ENCODE measurements at places on chromosomes 1 and 21.

GRCh38 chr1:181538836-181539235 lies 55.5 kb downstream of the CACNA1E start:
- no peak for DNase-seq

- DNase-seq, result peak; percentile 38
These were observed 10.7 kb downstream of the PIGR start for GRCh38 chr1:206935491-206936067.

DNA sequence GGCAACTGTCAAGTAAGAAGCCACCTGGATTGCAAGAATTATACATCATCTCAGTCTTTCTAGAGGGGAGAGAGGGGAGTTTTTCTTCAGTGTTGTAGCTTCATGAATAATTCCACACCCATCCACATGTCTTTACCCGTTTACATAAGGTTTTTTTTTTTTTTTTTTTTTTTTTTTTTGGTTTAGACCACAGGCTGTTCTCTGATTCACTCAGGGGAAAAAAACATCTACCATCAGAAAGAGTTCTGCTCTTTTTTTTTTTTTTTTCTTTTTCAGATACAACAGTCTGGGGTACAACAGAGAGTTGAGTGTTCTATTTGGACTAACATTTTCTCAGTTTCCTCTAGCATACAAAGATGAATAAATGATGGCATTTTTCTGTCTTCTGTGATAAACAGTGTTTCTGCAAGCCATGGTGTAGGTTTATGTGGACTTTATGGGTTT lies 4.9 kb upstream of the KIF14 start:
- DNase-seq, result peak; percentile 62

- no peak for DNase-seq
These were observed 8.3 kb downstream of the HMGCL start for GRCh38 chr1:23816906-23817305.

DNA sequence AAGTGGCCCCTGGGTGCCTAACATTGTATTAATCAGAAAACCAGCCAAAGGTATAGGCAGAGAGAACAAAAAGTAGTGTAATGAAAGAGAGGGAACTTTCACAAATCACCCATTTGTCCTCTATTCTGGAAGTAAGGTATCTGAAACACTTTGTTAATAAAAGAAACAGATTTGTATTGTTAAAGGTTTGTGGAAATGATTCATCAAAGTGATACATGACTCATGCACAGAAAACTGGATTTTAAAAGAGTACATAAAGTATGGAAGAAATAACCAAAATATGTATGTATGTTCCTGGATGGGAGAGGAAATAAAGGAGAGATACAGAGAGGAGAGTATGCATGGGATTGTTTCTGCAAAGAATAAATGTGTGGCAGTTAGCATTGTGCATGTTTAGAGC lies 126.8 kb downstream of the RGS21 start:
- DNase-seq, result peak; percentile 30

DNA sequence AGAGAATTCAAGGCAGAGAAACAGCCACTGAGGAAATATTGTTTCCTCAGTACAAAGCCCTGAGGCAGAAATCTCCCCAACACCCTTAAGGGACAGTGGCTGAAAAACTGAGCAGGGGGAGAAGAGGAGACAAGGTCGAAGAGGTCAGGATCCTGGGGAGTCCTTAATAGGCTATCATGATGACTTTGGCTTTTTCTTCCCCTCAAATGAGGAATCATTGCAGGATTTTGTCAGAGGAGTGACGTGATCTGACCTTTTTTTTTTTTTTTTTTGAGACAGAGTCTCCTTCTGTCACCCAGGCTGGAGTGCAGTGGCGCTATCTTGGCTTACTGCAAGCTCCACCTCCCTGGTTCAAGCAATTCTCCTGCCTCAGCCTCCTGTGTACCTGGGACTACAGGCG lies 10.2 kb downstream of the MAP7D1 start:
- DNase-seq, result no peak

GRCh38 chr1:12186679-12186985 lies 19.8 kb downstream of the TNFRSF1B start:
- no peak for DNase-seq

DNA sequence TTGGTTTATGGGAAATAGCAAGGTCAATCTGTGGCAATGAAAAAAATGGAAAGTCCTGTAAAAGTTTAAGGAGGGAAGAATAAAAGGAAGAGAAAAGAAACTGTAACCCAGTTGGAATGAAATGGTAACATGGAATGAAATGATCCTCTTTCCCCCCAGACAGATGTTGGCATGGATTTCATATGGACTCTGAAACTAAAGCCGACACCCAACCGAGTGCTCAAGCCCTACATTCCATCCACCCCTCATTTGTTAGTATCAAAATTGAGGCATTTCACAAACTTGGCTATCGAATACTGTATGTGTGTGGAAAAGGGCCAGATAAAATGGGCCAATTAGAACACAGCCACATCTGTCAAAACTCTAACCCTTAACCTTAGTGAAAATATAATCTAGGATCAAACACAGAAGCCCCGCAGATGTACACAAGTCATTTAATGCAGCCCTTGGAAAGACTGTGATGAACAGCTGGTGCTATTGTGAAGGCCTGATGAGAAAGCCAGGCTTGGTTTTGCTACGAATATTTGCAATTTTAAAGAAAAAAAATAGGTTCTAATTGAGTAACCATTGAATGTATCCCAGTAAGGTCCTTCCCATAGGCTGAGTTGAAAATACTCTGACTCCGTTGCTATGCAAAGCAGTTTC lies 72.6 kb upstream of the RGL1 start:
- no peak for DNase-seq

- no peak for DNase-seq
These were observed 17.5 kb upstream of the TTC22 start for GRCh38 chr1:54818461-54819194.

- no peak for DNase-seq
These were observed 18.9 kb downstream of the LDLRAP1 start for GRCh38 chr1:25562101-25562927.

DNA sequence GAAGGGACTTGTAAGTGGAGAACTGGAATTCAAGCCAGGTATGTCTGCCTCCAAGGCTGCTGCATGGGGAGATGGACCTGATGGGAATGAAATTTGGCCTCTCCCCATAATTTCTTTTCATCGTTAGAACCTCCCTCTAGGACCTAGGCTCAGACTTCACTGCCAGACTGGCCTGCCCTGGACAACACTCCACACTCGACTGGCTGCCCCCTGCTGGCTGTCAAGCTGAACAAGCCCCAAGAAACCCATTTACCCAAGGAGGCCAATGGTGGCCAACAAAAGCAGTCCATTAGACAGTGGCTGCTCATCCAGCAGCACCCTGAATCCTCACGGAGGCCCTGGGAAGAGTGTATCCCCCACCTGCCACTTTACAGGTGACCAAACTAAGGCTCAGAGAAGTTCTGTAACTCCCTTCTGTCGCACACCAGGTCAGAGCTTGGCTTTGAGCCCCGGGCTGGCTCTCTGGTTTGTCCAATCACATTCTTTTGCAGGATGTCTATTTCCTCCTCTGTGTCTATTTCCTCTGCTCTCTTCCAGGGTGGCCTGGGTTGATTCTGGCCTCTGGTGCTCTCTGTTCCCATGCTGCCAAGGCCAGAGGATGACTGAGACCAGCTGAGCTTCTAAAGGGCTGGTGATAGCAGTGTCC lies 3.8 kb downstream of the RNF186 start:
- DNase-seq, result peak; percentile 48

DNA sequence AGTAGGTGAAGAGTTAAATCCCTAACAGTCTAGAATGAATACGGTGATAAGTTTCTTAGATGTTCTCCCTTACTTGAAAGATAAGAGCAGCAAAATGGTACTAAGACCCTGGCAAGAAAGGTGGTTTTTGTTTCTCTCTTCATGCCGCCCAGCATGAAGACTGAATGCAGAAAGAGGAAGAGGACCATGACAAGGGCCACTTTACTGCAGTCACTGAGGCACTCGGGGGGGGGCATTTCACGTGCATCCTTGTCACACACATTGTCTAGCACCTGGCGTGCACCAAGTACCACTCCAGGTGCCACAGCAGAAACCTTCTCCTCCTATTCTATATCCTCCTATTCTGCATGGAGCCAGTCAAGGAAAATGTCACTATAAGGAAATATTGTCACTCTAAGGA lies 222.0 kb downstream of the TOMM20 start:
- DNase-seq, result no peak

- DNase-seq, result no peak
These were observed 9.4 kb downstream of the POFUT2 start for GRCh38 chr21:45278156-45278911.

- no peak for DNase-seq
These were observed 205.8 kb downstream of the PLA2G4A start for GRCh38 chr1:187034501-187034900.

- DNase-seq, result no peak
These were observed 107.8 kb downstream of the TMEM53 start for GRCh38 chr1:44566281-44567046.

DNA sequence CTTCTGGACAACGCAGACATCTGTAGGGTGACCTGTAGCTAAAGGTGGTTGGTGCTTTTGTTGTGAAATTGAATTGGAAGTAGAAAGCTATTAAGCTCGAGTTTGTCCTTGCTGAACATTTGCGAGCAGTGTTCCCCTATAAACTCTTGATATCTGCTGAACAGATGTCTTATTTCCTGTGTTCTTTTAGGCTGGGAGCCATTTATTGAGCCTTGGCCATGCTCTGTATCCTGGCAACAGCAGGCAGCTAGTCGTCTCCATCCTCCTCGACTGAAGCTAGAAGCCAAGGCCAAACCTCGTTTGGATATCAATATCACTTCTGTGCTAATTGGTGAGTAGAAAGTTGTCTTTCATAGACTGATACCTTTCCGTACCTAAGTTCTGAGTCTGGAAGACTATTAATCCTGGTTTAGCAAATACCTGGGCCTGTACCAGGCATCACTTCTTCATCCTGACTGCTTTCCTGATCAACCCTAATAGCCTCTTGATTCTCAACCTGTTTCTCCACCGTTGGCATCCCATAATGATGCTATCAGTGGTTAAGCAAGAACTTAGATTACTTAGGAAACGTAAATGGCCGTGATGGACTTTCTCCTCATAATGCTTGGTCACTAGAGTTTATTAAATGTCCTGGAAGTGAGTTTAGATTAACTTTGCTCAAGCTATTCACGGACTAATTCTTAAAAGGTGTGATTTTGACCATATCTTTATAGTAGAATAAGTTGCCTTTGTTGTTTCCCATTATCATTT lies 103.4 kb downstream of the VPS13D start:
- DNase-seq, result no peak

GRCh38 chr21:41730367-41730765 lies 36.5 kb downstream of the RIPK4 start:
- no peak for DNase-seq

- DNase-seq, result no peak
These were observed 536 bp downstream of the HSF2BP start for GRCh38 chr21:43658769-43659135.

- DNase-seq, result peak; percentile 78
These were observed 7.4 kb downstream of the IFFO2 start for GRCh38 chr1:18948913-18949685.

- DNase-seq, result no peak
These were observed 2.5 kb downstream of the ADAR start for GRCh38 chr1:154605534-154605933.

DNA sequence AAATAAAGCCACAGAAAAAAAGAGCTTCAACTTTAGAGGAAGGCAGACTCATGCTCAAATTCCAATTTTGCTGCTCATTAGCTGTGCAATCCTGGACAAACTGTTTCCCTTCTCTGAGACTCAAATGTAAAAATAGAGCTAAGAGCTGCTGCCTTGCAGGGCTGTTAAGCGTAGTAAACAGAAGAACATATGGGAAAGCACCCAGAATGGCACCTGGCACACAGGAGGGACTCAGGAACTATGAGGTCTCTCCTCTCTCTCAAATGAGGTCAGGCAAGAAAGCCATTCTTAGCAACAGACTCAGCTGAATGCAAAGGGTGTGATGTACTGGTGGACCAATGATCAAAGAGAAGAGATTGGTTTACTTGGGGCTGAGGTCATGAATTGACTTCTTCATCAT lies 61.3 kb downstream of the TRABD2B start:
- DNase-seq, result no peak

DNA sequence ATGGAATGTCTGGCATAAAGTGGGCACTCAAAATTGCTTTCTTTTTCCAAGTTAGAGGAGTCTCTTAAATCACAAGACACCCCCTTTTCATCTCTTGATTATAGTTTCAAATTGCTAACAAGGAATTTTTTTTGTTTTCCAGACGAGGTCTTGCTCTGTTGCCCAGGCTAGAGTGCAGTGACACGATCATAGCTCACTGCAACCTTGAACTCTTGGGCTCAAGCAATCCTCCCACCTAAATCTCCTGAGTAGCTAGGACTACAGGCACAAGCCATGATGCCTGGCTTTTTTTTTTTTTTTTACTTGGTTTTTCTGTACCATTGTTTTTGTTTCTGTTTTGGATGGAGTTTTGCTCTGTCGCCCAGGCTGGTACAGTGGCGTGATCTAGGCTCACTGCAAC lies 20.8 kb downstream of the ZZZ3 start:
- no peak for DNase-seq

GRCh38 chr21:45551316-45551715 lies 9.1 kb upstream of the SLC19A1 start:
- DNase-seq, result peak; percentile 88

GRCh38 chr21:39575775-39576174 lies 37.0 kb upstream of the B3GALT5 start:
- DNase-seq, result peak; percentile 28

DNA sequence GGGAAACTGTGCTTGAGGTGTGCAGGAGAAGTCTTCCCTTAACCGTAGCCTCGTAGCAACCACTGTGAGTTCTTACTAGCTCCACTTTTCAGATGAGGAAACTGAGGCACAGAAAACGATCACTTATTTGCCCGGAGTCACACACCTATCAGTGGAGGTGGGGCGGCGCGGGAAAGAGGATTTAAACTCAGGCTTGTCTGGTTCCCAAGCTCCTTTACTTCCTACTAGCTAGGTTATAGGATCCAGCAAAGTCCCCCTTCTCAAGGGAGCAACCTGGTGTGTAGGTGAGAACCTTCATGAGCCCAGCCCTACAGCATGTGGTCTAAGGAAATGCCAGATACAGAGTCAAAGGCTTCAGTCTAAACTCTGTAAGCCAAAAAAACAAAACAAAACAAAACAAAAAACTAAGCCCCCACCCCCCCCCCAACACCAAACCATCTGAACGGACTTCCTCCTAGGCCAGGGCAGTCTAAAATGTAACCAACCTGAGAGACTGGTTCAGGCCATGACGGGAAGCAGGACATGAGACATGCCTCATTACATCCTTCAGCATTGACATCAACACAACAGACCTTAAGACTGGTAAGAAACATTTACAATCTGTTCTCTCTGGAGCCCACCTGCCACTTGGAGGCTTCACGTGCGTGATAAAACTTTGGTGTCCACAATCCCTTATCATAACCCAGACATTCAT lies 709 bp upstream of the FBXO42 start:
- DNase-seq, result no peak

- peak; percentile 63 for DNase-seq
These were observed 17.5 kb downstream of the B3GALT5 start for GRCh38 chr21:39630191-39630591.

All from iris pigment epithelial cell (primary cell).